Activated CD4-positive, alpha-beta T cell treated with anti-CD3 and anti-CD28 coated beads for 4 hours (primary cell): ENCODE measurements at places on chromosomes 11 and 22.

DNA sequence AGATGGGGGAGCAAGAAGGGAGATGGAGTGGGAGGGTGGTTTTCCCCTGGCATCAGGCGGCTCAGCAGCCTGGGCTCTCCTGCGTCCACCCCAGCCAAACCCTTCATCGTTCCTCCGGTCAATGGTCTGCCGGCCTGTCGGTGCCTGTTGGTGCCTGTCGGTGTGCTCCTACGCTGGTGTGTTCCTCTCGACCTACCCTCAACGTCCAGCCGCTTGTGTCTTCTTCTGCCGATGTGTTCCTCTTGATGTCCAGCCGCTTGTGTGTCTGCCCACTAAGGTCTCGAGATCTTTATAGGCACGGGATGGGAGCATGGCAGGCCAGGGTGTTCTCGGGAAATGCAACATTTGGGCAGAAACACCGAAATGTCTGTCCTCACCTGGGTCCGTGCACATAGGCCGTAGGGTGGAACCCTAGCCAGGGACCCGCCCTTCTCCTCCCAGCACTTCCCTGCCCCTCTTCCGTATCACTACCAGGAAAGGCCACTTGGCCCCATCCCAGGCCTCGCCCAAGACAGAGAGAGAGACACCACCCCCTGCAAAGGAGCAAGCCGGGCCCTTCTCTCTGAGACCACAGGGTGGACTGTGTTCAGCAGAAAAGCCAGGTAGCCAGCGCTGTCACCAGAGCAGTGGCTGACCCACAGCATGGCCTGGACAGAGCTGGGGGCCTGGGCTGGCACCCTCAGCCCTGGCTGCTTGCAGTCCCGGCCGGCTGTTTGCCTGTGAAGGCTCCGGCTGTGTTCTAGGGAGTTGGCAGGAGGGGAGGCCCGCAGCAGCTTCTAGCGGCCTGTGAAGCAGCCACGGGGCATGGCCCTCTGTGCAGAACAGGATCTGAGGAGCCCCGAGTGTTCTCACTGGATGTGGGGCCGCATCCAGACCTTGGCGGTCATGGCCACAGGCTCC is 61.6 kb upstream of the KCNQ1OT1 start:
- no peak for DNase-seq

DNA sequence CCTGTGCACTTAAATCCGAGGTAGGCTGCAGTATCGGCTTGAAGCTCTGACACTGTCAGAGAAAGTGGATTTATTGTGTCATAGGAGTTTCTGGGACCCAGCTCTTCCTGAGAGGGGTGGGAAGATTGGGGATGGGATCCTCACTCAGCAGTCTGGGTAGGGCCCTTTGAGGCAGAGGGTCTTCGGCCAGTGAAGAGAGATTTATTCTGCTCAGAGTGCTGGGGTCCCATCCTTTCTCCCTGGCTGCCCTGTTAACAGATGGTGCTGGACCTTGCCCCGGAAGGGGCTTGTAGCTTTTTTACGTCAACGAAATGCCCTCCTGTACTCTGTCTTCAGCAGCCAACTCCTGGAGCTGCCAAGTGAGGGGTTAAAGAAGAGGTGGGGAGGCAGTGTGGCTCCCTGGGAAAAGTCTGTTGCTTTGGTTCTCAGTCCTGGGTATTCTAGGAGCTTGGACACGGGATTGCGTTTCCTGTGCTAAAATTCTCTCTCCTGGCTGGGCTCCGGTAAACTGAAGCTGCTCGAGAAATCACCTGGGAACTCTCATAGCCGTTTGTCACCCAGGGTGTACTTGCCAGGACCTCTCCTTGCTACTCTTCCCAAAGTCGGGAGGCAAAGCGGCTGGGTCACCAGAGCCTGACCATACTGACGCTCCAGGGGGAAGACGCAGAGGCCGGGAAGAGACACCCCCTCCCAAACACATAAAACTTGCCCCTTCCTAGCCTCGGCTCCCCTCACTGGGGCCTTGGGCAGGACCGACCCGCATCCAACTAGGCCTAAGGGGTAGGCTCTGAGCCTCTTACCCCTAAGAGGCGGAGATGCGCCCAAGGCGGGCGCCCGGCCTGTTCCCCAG is 806 bp upstream of the SMDT1 start:
- DNase-seq = no peak

DNA sequence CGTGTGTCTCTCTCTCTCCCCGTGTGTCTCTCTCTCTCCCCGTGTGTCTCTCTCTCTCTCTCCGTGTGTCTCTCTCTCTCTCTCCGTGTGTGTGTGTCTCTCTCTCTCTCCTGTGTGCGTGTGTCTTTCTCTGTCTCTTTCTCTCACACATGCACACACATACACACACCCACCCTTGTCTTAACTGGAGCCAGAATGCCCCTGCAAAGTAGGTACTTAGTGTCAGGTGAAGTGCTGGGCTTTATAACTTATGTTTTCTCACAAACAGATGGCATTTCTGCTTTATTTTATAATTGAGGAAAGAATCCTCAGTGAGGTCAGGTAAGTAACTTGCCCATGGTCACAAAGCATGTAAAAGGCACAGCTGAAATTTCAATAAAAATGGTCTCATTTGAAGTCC is 106.0 kb downstream of the CSNK2A3 start:
- no peak for DNase-seq

GRCh38 chr11:114972105-114972504 is 293.8 kb downstream of the NXPE2 start:
- DNase-seq = no peak

DNA sequence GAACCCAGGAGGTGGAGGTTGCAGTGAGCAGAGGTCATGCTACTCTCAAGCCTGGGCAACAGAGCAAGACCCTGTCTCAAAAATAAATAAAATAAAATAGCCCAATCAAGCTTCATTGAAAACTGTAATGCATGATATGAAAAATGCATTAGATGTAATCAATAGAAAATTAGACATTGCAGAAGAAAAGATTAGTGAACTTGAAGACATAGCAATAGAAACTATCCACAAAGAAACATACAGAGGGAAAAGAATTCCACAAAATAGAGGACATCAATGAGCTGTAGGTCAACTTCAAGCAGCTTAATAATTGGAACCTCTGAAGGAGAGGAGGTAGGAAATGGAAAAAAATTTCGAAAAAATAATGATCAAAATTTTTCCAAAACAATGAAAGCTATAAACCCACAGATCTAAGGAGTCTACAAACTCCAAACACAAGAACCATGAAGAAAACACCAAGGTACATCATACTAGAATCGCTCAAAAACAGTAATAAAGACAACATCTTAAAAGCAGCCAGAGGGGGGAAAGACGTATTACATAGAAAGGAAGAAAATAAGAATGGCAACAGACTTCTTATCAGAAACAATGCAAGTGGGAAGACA is 104.2 kb downstream of the WNT7B start:
- no peak for DNase-seq

- DNase-seq = no peak
Measured at GRCh38 chr11:14320020-14320419, 39.0 kb downstream of the RRAS2 start.
